ENCODE measurements at places on chromosomes 3 and 15.
A peak's percentile ranks its signal among the peaks of the same experiment; 100 is the strongest.

DNA sequence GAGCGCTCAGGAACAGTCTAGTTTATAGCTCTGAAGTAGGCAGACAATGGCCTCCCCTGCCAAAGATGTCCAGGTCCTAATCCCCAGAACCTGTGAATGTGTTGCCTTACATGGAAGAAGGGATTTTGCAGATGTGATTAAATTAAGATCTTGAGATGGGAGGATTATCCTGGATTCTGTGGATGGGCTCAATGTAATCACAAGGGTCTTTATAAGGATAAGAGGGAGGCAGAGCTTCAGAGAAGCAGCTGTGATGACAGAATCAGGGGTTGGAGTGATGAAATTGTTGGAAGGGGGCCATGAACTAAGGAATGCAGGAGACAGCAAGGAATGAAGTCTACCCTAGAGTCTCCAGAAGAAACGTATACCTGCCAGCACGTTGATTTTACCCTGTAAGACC lies 14.0 kb upstream of the GK5 start:
- DNase-seq = no peak

- no peak for DNase-seq
These were observed 39.1 kb upstream of the LIPC start for GRCh38 chr15:58392611-58393161.

GRCh38 chr15:35078221-35078915 lies 6.7 kb downstream of the NANOGP8 start:
- no peak for DNase-seq

GRCh38 chr3:133834621-133835417 lies 29.2 kb downstream of the SRPRB start:
- no peak for DNase-seq

GRCh38 chr3:47577583-47578118 lies 1.0 kb downstream of the CSPG5 start:
- DNase-seq = peak; percentile 6

GRCh38 chr3:189270248-189270832 lies 98.6 kb downstream of the TPRG1 start:
- DNase-seq = no peak

DNA sequence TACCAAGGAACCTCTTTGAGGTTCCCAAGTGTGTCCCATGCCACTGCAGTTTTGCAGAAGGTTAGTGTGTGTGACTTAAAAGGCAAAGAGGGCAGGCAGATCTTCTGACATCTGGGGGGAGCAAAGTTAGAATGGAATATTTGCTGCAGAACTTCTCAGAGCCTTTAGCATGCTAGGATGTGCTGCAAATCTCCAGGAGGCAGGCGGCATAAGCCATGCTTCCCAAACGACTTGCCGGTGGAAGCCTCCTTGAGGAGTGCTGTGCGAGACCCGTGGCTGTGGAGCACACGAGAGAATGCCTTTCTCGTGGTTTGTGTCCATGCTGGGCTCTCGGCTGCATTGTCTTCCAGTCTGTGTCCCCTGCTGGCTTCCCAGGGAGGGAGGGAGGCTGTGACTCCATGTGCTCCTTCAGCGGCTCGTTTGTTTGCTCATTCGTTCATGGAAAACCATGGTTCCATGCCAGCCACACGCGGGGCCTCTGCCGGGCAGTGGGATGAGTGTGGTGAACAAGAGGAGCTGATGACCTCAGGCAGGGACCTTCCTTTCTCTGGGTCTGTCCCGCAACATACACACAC lies 13.8 kb downstream of the HDAC11 start:
- no peak for DNase-seq

- no peak for DNase-seq
These were observed 275.9 kb downstream of the ZIC4 start for GRCh38 chr3:147130461-147130860.

GRCh38 chr3:88059380-88060170 lies 520 bp downstream of the ZNF654 start:
- DNase-seq = no peak

GRCh38 chr3:65422154-65422553 lies 616.6 kb downstream of the MAGI1 start:
- DNase-seq = no peak

DNA sequence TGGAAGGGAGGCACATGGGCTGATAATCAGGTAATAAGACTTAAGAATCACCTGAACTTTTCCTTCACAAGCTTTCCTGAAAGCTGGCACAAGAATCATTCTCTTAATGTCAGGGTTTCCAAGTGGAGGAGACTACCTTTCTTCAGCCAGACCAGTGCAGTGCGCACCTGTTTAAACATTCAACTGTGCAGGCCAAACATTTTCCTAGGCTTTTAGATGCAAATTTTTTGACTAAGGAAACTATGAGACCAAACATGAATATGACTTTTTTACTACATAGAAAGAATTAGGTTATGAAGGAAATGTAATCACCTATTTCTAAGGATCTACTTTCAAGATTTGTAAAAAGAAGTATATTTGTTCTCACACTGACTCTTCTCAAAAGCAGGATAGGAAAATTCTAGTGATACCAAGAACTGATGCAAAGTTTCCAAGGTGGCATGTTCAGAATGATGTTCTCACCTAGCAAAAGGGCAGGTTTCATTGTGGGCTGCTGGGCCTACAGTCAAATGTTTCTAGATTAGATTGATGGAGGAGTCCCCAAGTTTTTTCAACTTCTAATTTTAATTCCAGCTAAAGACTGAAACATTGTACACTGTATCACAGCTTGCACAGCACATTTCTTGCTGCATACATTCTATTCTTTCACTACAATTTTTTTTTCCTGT lies 339.1 kb downstream of the TIGIT start:
- DNase-seq = no peak

GRCh38 chr3:194386066-194386465 lies 13.0 kb downstream of the GP5 start:
- DNase-seq = no peak

DNA sequence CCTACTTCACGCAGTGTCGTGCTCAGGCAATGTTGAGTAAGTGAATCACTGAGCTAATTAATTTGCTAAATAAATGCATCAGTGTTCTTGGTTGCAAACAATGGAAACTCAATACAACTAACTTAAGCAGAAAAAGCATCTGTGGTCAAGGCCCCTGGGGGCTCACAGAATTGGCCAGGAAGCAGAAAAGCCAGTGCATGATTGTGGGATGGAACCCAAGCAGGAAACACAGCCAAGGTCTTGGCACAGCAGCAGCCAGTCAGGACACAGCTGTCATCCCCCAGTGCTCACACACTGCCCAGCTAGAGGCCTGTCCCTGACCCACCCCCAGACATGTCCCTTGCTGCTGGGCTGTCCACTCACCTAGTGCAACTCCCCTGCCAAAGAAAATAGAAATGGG lies 85.9 kb downstream of the AQP9 start:
- no peak for DNase-seq

GRCh38 chr15:83163032-83163431 lies 44.6 kb downstream of the HDGFL3 start:
- no peak for DNase-seq

- no peak for DNase-seq
These were observed 140.0 kb downstream of the GADL1 start for GRCh38 chr3:30754426-30754825.

GRCh38 chr3:177973241-177973840 lies 562.9 kb upstream of the KCNMB2 start:
- DNase-seq = no peak

GRCh38 chr3:53154881-53155285 lies 6.1 kb upstream of the PRKCD start:
- no peak for DNase-seq

GRCh38 chr3:112627419-112627818 lies 13.5 kb downstream of the CCDC80 start:
- DNase-seq = no peak

- DNase-seq = no peak
These were observed 170.0 kb downstream of the RAB11A start for GRCh38 chr15:66039117-66039871.

GRCh38 chr15:49044766-49045606 lies 1.3 kb downstream of the SECISBP2L start:
- DNase-seq = no peak

- DNase-seq = no peak
These were observed 94.3 kb upstream of the PFN2 start for GRCh38 chr3:150064971-150065370.

GRCh38 chr3:129235344-129235917 lies 14.0 kb upstream of the COPG1 start:
- no peak for DNase-seq

- no peak for DNase-seq
These were observed 628.1 kb downstream of the IGSF11 start for GRCh38 chr3:118406562-118406961.

- DNase-seq = no peak
These were observed 32.2 kb upstream of the BCL2A1 start for GRCh38 chr15:80003171-80003570.

- DNase-seq = no peak
These were observed 3.5 kb upstream of the SLC6A1 start for GRCh38 chr3:10988991-10989484.

DNA sequence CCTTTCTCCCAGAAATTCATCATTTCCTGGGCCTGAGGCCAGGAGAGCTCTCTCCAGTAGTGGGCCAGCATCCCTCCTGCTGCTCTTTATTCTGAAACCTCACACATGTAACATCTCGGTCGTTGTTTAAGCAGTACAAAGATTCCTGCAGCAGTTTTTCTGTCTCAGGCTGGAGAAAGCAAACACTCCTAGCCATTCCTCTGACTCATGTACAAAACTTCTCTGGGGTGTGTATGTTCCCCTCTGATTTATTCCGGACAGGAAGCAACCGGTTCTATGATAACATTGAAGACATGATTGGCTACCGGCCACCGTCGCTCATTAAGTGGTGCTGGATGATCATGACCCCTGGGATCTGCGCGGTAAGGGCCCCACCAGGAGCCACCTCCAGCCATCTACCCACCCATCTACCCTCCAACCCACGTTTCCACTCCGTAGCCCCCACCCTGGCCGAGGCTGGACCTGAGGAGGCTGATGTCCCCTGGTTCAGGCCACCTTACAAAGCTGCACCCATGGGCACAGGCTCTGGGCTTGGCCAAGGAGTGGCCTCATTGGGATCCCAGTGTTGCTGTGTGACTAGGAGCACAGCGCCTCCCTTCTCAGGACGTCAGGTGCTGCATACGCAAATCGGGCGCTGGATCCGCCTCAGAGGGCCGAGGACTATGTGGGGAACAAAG lies 58.6 kb upstream of the SLC6A1 start:
- no peak for DNase-seq

DNA sequence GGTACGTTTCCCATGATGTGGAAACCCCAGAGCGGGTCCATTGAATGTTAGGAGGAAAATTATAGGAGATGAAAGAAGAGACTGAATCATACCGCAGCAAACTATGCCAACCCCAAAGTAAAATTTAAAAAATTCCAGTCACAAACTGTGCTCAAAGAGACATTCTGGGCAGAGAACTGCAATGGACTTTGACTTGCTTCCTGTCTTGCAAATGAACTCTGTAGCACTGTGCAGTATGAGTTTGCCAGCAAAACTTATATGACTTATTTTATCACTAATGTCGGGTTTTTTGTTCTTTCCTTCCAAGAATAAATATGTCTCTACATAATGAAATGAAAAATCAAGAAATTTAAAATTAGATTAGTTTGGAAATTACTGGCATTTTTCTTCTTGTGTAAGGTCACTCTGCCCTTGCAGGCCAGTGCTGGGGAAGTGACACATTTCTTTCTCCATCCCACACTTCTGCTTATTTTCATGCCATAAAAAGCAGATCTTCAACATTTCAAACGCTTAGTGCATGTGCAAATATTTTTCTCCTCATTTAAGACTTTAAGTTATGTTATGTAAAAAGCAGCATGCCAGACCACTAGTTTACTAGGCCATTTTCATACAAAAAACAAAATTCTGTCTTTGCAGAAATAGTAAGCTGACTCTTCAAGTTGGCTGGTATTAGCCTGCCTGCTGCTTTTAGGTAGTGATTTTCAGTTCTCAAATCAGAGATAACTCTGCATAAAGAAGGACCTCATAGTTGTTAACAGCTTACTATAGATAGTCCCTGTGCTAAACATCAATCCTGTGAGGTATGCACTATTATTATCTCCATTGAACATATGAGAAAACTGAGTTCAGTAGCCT lies 32.2 kb upstream of the SSR3 start:
- DNase-seq = no peak

GRCh38 chr3:151428386-151428785 lies 32.5 kb downstream of the IGSF10 start:
- no peak for DNase-seq

DNA sequence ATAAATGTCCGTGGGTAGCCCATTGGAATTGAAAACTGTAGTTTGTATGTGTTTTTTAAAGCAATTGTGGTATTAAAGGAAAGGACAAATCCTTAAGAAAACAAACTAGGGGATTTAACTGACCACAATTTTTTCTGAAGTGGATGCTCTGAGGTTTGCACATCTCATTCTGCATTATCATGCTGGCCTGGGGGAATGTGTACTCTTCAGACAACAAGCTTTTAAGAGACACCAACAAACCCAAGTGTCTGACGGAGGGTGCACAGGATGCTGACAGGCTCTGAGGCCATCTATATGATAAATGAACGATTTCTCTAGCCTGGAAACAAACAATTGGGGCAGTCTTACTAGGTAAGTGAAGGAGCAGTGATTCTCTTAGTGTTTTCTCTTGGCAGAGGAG lies 9.1 kb downstream of the LINS1 start:
- DNase-seq = no peak

DNA sequence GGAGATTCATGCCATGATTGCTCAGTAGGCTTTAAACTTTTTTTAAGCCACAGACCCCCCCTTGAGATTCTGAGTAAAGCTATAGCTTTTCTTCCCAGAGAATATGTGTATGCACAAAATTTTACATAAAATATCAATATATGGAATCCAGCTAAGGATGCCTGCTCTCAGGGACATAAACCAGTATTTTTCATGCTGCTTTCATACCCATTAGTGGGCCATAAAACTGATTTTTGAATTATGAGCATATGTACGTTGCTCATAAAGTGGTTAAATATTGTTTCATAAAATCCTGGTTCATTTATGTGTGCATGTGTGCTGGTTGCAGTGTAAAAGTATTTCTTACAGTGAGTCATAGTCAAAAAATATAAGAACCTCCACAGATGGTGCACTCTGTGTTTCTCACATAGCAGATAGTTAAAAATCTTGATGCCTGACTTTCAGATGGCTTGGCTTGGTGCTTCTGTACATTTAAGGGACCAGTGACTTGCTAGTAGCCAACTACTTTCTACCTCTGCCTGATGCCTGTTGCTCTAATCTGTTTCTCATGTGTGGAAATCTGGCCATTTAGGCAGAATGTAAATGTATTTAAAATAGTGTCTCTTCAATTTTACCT lies 71.9 kb downstream of the ARHGEF26 start:
- no peak for DNase-seq
